Activated CD4-positive, alpha-beta memory T cell treated with anti-CD3 and anti-CD28 coated beads for 36 hours (primary cell): ENCODE measurements at places on chromosomes 16 and 17. TPM values are rescaled to one million over a fixed set of nuclear protein-coding genes. Genes with fewer than 3 reads are reported as not detected.

NLRC3 gene
- 28.4 TPM for total RNA-seq

TBC1D3B gene
- 8.1 TPM for total RNA-seq

CCL13 gene
- not detected for total RNA-seq

DNA sequence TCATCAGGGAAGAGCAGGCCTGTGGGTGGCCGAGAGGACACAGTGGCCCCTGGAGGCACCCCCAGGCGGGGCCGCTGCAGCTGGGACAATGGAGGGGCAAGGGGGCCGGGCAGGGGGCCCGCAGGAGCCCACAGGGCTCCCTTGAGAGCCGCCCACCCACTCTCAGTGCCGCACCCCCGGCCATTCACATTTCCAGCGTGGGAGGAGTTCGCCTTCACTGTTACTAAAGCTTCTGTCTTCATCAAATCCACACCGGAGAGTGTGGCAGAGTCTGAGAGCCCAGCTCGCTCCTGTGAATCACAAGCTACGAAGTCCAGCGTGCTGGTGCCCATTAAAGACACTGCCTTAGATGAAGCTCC is 20.9 kb upstream of the PVALEF start:
- H3K27ac ChIP-seq = no peak overlapping the region
- no peak overlapping the region for H3K4me3 ChIP-seq
- no peak for DNase-seq

DNA sequence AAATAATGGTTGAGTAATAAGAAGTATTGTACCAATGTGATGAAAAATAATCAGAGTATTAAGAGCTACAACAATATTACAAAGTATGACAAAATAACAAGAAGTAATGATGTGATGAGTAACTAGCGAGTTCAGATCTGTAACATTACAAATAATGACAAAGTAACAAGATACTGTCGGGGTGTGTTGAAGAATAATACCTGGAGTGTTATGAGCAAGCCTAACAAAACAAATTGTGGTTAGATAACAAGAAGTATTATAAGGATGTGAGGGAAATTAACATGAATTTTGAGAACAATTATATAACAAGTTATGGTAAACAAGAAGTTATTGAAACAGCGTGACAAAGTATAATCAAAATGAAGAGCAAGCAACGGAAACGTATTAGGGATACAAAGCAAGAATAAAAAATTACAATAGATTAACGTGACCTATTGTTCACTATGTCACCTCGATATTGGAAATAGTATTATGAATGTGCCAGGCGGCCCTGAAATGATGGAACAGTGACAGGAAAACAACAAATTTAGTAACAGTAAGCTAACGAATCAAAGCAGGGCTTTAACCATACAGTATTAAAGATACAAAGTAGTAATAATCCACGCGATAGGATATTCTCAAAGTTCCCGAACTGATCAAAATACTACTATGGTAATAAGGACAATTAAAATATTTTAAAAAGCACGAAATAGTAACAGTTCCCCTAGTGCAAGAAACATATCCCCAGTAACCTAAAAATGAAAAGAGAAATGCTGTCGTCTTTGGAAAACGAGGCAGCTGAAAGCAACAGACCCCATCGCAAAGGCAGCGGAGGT is 1.6 kb downstream of the TBX4 start:
- no peak for DNase-seq
- H3K27ac ChIP-seq = no peak overlapping the region
- H3K27me3 ChIP-seq = peaks cover 59% of the 10 kb centered on the region
- H3K36me3 ChIP-seq = no peaks in the 10 kb centered on the region

DNA sequence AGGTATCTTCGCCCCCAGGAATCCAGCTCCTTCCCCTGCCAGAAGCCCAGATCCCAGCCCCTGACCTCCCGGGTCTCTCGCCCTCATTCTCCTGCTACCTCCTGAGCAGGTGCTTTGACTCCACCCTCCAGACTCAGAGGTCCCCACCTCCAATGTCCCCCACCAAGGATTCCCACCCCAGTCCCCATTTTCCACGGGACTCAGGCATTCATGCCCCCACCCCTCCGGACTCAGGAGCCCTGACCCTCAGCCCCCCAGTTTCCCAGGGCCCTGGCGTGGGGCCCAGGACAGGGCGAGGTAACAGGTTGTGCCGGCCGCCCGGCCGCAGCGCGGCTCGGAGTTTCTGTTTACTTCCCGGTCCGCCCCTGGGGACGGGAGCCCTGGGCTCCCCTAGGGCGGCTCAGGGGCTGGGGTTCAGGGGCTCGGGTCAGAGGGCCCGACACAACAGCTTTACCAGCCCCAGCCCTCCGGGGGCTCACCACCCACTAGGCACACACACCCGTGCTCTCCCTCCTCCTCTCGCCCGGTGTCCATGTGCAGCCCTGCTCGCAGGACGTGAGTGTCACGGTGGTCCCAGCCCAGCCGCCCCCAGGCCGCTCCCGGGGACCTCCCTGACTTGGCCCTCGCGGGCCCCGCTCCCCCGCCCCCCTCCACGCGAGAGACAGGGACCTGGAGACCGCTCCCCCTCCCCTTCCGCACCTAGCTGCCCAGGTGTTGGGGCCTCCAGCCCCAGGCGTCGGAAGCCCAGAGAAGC is 595 bp downstream of the BICDL2 start:
- peaks cover 14% of the 10 kb centered on the region for H3K4me1 ChIP-seq
- H3K27me3 ChIP-seq = peaks cover 55% of the 10 kb centered on the region
- no peaks in the 10 kb centered on the region for H3K36me3 ChIP-seq

DNA sequence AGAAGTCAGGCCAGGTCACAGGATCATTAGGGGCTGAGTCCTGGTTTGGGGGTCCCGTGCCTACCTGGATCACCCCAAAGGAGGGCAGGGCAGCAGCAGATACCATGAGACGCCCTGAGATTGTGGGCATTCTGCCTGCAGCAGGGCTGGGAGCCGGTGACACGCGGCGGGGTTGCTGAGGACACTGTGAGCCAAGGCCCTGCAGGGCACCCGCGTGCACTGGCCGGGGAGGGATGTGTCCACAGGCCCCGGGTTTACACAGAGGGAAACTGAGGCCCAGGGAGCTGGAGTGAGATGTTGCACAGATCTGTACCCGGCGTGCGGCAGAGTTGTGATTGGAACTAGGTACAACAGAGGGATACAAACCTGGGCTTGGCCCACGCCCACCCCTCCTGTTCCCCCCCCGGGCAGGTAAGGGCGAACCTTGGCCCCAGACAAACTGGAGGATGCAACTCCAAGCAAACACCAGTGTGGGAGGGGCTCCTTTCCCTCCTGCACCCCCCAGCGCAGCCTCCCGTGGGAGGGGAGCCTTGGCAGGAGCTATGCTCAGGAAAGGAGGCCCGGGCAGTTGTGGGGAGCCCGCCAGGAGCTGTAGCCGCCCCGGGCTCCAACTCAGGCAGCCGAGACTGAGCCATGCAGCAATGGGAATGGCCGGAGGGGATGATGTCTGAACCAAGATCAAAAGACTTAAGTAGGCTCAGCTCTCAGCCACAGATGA is 91.3 kb downstream of the ENGASE start:
- H3K4me3 ChIP-seq = no peak overlapping the region
- no peaks in the 10 kb centered on the region for H3K27me3 ChIP-seq
- H3K4me1 ChIP-seq = peaks cover 6% of the 10 kb centered on the region
- H3K36me3 ChIP-seq = no peaks in the 10 kb centered on the region

GRCh38 chr17:3282901-3283300 is 15.3 kb downstream of the OR3A1 start:
- no peak overlapping the region for H3K27ac ChIP-seq
- peaks cover 1% of the 10 kb centered on the region for H3K27me3 ChIP-seq
- no peak for DNase-seq
- H3K4me3 ChIP-seq = no peak overlapping the region
- no peaks in the 10 kb centered on the region for H3K4me1 ChIP-seq
